ENCODE measurements at places on chromosomes 12 and 14.

DNA sequence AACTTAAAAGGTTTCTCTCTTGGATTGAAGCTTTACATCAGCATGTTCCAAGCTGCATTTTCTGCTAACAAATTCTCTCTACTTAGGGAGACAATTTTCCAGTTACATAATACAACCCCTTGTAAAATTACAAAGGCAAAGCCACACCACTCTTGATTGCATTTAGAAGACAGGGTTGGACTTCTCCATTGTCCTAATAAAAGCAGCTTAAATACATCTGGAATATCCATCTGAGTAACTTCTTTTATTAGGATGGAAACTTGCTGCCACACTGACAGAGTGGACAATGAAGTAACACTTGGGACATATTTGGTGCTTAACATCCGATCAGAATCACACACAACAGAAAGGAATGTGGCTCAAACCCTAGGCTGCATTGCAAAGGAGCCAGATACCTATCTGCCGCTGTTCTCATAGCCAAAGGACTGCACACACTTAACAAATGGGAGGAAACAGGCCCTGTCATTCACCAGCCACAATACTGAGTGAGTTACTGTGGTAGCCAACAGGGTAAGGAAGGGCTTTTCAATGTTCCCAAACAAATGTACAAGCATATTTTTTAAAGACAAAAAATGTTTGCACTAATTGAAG, 157.2 kb downstream of the PAX9 start:
- DNase-seq: no peak

DNA sequence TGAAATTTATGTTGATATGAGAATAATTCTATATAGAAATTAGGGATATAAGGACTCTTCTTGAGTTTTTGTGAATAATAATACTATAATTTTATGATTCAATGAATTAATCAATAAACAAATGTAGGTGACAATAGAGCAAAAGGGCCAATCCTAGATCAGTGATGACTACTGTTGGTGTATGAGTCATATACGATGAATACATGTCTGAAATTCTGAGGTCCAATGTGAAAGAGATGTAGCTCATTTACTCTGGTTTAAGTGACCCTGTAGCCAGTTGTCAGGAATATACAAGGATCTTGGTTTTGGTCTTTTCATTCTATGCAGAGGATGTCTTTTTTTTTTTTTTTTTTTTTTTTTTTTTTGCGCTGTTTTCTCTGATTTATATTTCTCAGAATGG, 72.1 kb upstream of the RTL1 start:
- DNase-seq: no peak

- peak; percentile 33 for DNase-seq
Measured at GRCh38 chr14:44529026-44529425, 21.9 kb upstream of the FSCB start.

GRCh38 chr14:102508774-102509745, 516 bp downstream of the ANKRD9 start:
- no peak for DNase-seq

DNA sequence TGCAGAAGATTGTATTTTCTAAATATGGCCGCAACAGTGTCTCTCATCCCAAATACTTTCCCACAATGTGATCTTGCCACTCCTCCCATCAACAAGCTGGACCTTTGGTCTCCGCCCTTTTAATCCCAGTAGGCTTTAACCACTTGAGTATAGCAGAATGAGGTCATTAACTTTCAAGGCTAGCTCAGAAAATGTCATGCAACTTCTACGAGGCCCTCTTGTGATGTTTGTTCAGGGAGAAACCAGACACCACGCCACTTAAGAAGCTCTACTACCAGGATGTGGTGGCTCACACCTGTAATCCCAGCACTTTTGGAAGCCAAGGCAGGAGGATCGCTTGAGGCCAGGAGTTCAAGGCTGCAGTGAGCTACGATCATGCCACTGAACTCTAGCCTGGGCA, 20.1 kb upstream of the OR6J1 start:
- no peak for DNase-seq

DNA sequence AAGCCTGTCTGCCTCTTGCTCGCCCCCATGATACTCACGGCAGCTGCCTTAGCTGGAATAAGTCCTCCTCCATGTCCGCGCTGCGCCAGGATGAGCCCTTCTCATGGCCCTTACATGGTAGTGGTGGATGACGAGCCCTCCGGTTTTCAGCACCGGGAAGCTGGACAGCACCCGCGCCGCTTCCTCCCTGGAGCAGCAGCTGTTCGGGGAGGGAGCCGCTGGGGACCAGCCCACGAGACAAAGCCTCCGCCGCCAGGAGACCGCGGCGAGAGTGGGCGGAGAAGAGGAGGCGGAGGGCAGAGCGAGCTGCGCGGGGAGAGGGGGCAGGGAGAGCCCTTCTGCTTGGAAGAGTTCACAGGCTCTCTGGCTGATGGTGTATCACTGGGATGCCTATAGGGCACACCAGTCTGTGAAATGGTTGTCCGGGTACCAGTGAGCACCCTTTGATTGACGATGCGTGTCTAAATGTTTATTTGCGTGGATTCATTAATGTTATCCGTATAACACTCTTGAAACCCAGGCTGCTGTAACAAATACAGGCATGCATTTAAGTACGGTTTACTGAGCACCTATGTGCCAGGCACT, at the start of gene SVOP:
Gene SVOP (minus strand): TSS at position 273 of the 585 bp plus-strand sequence. CDS start 200 bp downstream, at position 73.
- peak; percentile 84 for DNase-seq

DNA sequence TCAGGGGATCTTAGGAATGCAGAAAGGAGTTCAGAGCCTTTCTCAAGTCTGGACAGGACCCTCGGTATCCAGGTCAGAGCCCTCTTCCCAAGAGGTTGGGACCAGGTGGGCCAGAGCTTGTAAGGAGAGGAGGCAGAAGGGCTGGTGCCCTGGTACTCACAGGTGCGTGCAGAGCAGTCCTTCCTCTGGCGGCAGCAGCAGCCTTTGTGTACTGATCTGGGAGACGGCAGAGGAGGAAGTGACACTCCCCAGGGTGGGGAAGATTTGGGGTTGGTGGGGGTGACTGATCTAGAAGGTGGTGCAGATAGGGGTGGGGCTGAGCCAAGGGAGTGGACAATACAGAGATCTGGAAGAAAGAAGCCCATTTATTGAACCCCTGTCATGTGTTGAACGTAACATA, at the start of gene ITGB7:
Gene ITGB7 (minus strand): TSS at position 210 of the 400 bp plus-strand sequence. CDS start 6,808 bp downstream, outside the sequence.
- DNase-seq: no peak

DNA sequence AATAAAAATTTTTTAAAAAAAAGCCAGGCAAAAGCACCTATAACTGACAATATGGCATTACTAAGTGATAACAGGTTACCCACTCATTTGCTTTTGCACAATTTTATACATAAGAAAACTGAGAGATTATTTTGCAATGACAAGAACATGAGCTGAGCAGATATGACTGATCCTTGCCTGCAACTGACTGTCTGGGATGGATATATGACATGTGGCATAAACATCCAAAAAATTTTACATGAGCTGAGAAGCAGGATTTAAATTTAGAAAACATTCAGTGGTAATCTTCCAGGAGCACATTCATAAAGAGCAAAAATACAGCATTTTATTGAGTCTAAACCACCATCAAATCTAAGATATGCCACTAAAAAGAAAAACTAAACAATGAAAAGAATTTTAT, 125.3 kb upstream of the TMEM233 start:
- peak; percentile 87 for DNase-seq

DNA sequence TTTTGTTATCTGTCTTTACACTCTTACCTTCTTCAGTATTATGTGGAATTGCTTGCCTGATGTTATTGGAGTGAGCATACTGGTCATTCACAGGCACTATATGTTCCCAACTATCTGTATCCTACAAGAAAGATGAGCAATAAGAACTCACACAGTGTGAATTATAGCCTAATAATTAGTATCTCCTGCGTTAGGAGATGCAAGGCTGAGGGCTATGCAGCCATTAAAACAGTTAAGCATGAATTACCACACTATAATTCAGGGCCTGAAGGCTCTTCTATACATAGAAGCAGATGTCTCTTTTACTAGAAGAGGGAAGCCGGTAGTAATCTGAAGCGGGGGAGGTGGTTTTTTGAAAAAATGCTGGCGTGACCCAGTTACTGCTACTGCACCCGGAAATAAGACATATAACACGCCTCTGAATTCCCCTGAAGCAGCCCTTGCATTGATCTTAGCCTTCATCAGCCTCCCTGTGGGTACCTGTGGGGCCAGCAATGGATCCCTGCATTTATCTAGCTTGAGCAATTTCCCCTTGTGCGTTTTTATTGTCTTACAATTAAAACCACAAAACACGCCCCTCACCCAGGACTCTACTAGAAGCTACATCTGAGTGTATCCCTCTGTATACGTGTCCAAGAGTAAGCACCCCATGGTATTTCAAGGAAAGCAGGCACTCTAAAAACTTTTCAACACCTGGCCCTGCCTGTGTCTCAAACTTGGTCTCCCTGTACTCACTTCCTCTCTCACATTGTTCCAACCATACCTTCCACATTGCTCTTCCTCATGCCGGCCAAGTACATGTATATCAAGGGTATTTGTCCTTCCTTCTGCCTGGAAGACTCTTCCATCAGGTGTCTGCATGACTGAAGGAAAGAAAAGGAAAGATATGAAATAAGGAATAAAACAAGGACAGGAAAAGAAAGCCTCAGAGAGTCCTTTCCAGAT, 210.9 kb upstream of the ARID2 start:
- peak; percentile 36 for DNase-seq

GRCh38 chr14:22812744-22813143, 2.5 kb downstream of the SLC7A7 start:
- DNase-seq: no peak

- peak; percentile 73 for DNase-seq
Measured at GRCh38 chr12:6767353-6768319, 1.5 kb downstream of the PTMS start.

- no peak for DNase-seq
Measured at GRCh38 chr12:94379479-94380113, 80.1 kb downstream of the CEP83 start.

- no peak for DNase-seq
Measured at GRCh38 chr12:70540996-70541395, 96.2 kb downstream of the PTPRB start.

DNA sequence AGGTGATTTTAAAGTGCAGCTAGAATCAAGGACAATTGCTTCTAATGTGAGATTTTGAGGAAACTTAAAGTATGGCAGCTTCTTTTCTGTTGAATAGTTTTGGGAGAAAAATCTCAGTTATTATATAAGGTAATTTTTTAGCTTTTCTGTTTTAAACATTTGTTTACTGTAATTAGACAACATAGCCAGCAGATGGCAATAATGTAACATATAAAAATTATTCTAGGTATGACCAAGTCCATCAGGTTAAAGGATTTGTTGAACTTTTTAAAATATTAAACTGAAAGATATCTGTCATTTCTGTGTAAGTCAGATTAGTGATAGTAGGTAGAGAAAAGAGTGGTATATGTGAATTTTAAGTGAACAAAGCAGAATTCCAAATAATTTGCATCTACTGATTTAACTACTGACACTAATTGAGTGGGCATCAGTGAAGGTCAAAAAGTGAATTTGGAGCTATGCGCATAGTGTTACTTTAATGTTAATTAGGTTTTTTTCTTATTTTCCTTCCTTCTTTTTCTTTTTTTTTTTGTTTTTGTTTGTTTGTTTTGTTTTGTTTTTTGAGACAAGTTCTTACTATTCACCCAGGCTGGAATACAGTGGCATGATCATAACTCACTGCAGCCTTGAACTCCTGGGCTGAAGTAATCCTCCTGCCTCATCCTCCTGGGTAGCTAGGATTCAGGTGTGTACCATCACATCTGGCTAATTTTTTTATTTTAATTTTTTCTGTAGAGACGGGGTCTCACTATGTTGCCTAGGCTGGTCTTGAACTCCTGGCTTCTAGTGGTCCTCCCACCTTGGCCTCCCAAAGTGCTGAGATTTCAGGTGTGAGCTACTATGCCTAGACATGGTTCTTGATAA, 18.6 kb downstream of the PRORP start:
- DNase-seq: peak; percentile 36
